ENCODE measurements at places on chromosomes 6 and 20.
A peak's percentile ranks its signal among the peaks of the same experiment; 100 is the strongest.

DNA sequence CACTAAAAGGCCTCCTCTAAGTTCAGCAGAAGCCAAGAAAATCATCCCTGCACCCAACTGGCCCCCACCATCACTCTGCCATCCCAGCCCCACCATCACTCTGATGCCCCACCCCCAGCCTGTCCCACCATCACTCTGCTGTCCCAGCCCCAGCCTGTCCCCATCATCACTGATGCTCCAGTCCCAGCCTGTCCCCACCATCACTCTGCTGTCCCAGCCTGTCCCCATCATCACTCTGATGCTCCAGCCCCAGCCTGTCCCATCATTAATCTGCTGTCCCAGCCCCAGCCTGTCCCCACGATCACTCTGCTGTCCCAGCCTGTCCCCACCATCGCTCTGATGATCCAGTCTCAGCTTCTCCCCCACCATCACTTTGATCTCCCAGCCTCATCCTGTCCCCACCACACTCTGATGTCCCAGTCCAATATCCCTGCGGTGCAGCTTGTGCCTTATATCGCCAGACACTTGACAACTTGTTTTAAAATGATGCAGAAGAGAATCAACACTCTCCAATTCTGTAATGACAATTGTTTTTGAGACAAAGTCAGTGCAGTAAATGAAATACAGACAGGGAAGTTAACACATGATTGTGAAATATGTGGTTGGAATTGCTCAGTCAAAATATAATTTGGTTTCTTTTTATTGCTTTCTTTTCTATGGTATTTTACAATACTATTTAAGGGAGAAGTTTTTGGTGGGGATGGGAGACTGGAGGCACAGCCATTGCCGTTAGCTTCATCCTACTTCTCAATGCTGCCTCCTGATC is 100.8 kb downstream of the TNFAIP3 start:
- DNase-seq = peak; percentile 49

GRCh38 chr6:11785415-11785773 is 6.8 kb upstream of the ADTRP start:
- no peak for DNase-seq

DNA sequence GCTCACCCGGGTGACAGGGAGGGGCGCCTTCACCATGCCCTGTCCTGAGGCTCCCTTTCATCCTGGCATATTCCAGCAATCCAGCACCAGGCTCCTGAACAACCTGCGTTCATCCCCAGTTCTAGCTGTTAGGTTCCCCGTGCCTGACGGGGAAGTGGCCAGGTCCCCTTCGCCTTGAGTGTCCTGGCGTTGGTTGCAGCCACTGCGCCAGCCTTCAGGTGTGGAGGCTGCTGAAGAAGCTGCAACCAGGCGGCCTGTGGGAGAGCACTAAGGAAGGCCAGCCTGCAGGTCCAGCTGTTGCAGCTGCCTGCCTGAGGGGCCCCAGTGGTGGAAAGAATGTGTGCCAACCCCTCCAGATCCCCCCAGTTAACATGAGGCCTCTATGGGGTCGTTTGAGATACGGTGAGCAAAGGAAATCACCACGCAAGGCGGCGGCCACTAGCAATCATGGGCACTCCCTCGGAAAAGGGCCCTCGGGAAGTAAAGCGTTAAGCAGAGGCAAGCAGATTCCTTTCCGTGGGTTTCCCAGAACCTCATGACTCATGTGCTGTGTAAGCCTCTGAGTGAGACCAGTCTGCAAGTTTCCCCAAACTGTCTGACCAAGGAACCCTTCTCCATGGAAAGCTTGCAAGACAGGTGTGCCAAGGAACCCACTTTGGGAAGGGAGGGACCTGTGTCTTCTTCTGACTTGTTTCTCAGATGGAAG is 320.8 kb downstream of the TAF4 start:
- DNase-seq = peak; percentile 64

- peak; percentile 23 for DNase-seq
Observed at GRCh38 chr6:12286373-12287110, 3.6 kb upstream of the EDN1 start.

GRCh38 chr6:50707191-50707590 is 6.1 kb upstream of the TFAP2D start:
- no peak for DNase-seq

- peak; percentile 93 for DNase-seq
Observed at GRCh38 chr20:32067234-32067821, 15.3 kb downstream of the HCK start.

DNA sequence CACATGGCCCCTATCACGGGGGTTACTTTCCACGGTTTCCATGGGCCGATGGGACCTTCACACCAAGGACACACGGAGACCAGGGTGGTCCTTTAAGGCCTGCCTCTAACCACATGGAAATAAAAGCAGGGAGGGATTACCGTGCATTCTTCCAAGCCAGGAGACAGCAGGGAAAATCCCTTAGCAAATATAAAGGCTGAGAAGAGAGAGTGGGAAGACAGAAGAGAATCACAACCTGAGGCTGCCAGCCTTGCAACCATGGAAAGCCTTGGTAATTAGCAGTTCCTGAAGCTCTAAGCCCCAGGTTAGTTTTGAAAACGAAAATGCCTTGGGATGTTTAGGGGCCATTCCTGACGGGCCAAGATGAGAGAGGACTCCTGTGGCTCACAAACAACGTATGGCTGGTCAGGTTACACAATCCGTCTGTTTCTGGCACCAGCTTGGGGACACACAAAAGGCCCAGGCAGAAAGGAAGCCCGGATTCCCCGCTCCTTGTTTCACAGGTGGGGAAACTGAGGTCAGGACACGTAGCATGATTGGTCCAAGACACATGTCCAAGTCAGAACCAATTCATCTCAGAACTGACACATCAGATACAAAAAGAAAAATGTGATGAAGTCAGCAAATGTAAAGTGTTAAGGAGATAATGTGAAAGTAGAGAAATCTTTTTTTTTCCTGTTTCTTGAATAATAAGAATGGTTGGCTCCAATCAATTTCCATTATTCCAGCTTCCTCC is 2.8 kb downstream of the PREX1 start:
- DNase-seq = no peak

DNA sequence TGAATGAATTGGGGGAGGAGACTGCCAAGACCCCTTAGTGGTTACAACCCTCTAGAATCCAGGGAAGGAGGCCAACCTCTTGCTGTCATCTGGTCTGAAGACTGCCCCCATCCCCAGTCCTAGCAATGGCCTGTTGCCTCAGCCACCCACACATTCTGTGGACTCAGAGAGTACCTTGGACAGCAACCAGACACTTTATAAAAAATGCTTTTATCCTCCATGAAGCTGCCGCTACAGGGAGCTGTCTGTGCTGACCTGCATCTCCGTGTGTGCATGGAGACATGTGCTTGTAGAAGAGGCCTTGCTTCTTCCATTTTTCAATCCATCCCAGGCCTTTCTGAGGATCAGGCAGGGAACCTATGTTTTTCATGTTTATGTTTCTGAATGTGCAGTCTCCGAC is 15.2 kb downstream of the CDH22 start:
- peak; percentile 61 for DNase-seq

GRCh38 chr20:34527016-34527415 is 10.8 kb downstream of the DYNLRB1 start:
- no peak for DNase-seq

GRCh38 chr6:21295506-21296240 is 297.9 kb upstream of the SOX4 start:
- DNase-seq = no peak

GRCh38 chr6:128437685-128438084 is 82.7 kb downstream of the PTPRK start:
- no peak for DNase-seq

GRCh38 chr6:170255426-170256125 is 35.3 kb downstream of the DLL1 start:
- DNase-seq = no peak

GRCh38 chr6:116011520-116011919 is 49.2 kb downstream of the FRK start:
- DNase-seq = no peak

- DNase-seq = no peak
Observed at GRCh38 chr6:144344646-144345045, 59.5 kb downstream of the UTRN start.

DNA sequence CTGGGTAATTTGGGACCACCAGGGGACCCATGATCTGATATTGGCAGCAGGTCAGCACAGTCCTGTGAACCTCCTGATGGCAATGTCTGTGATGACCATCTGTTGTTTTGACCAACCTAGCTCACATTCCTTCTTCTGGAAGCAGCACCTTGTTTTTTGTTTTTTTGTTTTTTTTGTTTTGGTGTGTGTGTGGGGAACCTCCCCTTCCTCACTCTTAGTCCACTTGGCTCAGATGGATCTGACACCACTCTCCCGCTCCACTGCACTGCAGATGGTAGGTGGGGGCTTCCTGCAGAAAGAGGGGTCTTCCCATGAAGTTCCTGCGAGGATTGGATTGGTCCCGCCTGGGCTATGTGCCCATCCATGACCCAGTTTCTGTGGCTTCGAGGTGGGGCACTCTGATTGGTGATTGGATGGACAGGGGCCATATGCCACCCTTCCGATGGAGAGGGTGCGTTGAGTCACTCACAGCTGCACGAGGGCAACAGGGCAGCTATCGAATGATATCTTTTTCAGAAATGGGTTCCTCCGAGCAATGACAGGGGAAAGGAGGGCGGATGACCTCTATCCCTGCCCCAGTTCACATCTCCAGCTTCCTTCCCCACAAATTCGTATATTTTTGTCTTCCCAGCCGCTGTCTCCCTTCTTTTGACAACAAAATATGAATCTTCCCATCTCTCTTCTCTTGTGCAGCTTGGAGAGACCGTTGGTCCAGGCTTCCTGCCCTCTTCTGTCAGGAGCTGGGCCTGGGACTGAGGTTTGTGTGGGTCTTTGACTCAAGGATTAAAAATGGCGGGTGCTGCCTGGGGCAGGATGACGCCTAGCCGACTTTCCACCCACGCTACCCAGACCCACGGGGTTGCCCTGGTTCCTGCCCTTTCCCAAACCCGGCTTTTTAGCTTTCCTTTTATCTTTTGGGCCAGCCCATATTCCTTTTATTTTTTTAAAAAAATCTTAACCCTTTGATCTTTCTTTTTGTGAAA is 132.1 kb upstream of the KCNG1 start:
- no peak for DNase-seq

DNA sequence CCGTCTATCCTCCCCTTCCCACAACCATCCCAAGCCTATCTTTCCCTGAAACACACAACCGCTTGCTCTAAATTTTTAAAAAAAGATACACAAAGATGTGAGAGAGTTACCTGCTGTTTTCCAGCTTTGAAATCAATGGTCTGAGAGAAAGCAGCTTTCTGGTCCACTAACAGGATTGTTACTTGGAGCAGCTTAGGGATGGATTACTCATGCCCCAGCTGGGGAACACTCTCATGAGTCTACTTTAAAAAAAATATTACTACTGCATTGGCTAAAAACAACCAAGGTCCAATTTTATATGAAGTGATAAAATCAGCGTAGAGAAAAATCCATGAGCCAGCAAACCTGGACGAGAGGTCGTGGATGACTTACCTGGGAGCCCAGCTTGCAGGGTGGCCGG is 29.6 kb upstream of the FOXC1 start:
- peak; percentile 46 for DNase-seq

GRCh38 chr6:128339635-128340450 is 180.6 kb downstream of the PTPRK start:
- DNase-seq = peak; percentile 23

DNA sequence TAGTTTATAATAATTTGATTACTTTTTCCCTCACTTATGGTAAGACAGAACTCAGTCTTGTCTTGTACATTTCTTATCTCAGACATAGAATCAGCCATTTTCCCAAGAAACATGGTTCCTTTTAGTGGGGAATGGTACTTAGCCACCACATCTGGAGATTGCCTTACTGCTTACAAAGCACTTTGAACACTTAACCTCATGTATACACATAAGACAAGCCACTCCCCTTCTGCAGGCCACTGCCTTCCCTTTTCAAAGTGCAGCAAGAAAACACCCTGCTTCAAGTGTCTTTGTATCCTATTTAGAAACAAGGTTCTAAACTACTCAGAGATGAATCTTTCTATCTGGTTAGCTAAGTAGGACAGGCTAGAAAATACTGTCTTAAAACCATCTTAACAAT is 159.2 kb downstream of the UBE3D start:
- DNase-seq = peak; percentile 12

DNA sequence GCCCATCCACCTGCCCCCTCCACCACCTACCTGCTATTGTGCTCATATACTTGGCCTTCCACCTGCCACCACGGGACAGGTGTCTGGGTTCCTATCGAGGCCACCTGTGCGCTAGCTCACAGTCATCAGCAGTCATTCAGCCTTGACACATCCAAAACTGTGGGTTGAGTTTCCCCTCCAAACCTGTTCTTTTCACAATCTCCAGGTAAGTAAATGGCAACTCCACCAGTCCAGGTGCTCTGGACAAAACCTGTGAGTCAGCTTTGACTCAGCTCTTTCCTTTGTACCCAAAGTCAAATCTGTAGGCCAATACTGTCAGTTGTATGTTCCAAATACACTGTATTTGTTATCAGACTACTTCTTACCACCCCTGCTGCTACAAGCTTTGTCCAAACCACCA is 52.6 kb downstream of the SPTLC3 start:
- no peak for DNase-seq

- peak; percentile 82 for DNase-seq
Observed at GRCh38 chr6:90068264-90068663, 174.0 kb downstream of the GJA10 start.

- DNase-seq = no peak
Observed at GRCh38 chr6:138527411-138528088, 28.3 kb upstream of the NHSL1 start.

DNA sequence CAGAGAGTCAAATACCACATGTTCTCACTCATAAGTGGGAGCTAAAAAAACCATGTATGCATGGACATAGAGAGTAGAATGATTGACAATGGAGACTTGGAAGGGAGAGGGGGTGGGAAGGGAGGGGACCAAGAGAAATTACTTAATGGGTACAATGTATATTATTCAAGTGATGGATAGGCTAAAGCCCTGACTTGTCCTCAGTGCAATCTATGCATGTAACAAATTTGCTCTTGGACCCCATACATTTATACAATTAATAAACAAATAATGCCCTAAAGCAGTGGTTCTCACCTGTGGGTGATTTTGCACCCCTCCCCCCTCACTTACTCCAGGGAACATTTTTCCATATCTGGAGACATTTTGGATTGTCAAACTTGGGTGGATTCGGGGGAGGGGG is 33.5 kb upstream of the NEDD9 start:
- DNase-seq = no peak

DNA sequence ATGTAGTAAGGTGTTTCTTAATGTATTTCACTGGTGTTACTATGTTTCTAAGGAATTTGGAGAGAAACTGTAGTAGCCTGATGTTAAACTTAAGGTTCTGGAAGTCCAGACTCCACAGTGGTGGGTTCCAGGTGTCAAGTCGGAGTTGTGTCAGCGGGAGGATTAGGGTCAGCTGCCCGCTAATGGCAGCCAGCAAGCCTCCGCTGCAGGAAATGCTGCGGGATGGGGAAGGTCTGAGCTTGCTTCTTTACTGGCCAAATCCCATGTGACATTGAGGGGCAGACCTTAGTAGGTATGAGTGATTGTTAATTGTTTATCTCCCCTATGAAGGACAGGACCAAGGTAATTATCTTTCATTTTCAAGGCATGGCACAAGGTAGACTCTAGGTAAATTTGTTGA is 3.7 kb upstream of the ARID1B start:
- no peak for DNase-seq

GRCh38 chr6:21199262-21199661 is 394.3 kb upstream of the SOX4 start:
- no peak for DNase-seq

GRCh38 chr20:49701916-49702315 is 11.8 kb downstream of the B4GALT5 start:
- DNase-seq = no peak

All from iris pigment epithelial cell (primary cell).